Panc1 (cell line): ENCODE measurements at places on chromosomes 3 and 15. TPM values are rescaled to one million over a fixed set of nuclear protein-coding genes. Genes with fewer than 3 reads are reported as not detected.

The FETUB gene
- not detected for total RNA-seq

The PIF1 gene
- 38.6 TPM for total RNA-seq

The UACA gene
- total RNA-seq = 303 TPM

The LRTM1 gene
- not detected for total RNA-seq

The RAB7A gene
- 386 TPM for total RNA-seq

The CCDC80 gene
- total RNA-seq = 0.64 TPM

The GATM gene
- total RNA-seq = 7.6 TPM

The A4GNT gene
- total RNA-seq = not detected

The SEMA5B gene
- 1.2 TPM for total RNA-seq

The CFAP100 gene
- not detected for total RNA-seq

DNA sequence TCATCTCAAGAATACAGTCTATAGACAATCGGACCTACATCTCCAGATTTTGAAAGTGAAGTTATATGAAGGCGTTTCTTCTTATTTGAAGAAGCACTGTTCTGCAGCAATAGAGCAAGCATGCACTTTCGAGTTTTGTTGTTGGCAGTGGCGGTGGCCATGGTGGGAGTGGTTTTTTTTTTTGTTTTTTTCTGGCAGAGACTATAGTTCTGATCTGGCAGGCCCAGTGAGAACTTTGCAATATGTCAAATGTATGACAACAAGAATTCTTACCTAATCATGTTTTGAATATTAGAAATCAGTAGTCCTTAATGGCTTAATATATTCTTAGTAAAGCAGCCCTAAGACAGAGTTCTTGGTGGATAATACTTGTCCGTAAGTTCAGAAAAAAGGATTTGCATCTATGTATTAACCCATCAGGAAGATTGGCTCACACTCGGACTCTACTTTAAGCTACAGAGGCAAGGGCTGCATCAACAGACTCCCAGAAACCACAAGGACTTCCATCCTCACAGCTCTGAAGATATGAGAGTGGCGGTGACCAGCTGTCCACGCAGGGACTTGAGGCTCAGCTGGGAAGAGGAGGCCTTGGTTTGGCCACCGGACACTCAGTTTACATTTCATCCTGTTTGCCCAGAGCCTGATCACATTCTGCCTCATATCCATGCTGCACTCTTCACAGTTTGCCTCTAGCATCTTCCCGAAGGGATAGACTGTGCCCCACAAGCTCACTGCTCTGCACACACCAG, 124.1 kb upstream of the THBS1 start:
- no peaks in the 10 kb centered on the region for H3K4me1 ChIP-seq
- no peak for DNase-seq
- H3K4me3 ChIP-seq = no peak overlapping the region

DNA sequence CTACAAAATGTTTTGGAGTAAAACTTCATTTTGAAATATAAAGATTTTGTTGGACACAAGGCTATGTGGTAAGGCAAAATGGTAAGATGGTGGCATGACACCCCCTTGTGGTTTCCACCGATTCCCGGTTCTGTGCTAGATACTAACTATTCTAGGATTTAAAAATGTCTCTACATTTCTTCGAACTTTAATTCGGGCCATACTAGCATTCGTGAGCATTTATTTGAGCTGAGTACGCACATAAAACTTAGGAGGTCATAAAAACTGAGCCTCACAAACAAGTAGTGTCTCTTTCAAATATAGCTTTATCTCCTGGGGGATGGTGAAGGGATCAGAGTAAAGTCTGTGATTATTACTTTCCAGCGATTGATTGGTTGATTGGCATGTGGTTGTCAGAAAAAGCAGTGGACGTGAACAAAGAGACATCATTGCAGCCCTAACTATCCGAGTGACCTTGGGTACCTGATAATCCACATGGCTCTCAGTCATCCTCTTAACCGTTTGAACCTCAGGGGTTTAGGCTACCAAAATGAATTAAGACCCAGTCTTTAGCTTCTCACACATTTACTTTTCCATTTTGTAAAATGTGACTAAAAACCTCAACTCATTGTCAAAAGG, 1.1 kb upstream of the ZNF639 start:
- H3K4me3 ChIP-seq = peak overlapping the region; percentile 87
- H3K36me3 ChIP-seq = no peaks in the 10 kb centered on the region; the same call in 1 of the 2 replicates
- peak; percentile 43 for DNase-seq

DNA sequence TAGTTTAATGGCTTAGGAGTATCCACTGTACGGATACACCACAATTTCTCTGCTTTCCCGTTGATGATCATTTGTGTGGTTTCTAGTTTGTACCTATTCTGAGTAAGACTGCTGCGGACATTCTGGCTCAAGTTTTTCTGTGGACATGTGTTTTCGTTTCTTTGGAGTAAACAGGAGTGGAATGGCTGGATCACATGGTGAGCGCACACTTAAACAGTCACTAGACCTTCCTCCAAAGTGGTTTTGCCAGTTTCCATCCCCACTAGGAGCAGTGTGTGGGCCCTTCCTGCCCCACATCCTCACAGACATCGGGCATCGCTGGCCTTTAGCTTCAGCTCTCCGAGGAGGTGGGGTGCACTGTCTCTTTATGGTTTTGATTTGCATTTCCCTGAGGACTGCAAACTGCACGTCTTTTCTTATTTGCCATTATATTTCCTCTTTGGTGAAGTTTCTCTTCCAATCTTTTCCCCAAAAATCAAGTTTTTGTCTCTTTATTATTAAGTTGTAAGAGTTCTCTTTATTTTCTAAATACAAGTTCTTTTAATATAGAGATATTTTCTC, 94.1 kb downstream of the VGLL4 start:
- no peaks in the 10 kb centered on the region for H3K27me3 ChIP-seq
- H3K4me3 ChIP-seq = no peak overlapping the region
- no peak for DNase-seq
- H3K4me1 ChIP-seq = peaks cover 63% of the 10 kb centered on the region

GRCh38 chr3:27358372-27358771, 10.8 kb downstream of the NEK10 start:
- H3K4me1 ChIP-seq = peaks cover 17% of the 10 kb centered on the region
- no peaks in the 10 kb centered on the region for H3K27me3 ChIP-seq
- H3K27ac ChIP-seq = no peak overlapping the region

DNA sequence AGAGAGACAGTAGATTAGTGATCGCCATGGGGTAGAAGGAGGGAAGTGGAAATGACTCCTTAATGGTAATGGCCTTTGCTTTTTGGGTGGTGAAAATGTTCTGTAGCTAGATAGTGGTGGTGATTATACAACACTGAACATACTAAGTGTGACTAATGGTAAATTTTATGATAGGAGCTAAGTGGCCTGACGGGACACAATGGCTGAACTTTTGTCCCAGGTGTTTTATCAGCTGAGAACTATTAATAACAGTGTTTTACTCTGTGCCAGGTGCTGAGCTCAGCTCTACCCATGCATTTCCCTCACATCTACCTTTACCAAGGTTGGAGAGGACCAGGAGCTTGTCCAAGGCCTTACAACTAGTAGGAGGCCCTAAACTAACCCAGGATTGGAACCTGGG, 66.8 kb downstream of the TRIM71 start:
- H3K36me3 ChIP-seq = no peaks in the 10 kb centered on the region
- DNase-seq = no peak
- no peaks in the 10 kb centered on the region for H3K27me3 ChIP-seq
- no peak overlapping the region for H3K27ac ChIP-seq

DNA sequence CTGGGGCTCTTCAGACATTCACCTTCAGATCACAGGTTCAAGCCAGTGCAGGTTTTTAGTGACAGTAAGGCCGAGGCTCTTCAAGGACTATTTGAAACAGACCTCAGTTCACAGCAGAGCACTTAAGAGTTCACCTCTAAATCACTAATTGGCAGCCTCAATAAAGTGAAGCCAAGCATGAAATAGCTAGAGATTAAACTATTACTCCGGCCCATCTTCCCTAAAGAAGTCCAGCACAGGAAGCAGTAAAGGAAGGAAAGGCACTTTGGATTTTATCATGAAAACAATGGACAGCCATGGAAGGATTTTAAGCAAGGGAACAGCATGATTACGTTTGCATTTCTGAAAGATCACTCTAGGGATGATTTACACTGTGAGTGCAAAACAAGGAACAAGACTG, 27.6 kb upstream of the ARL6 start:
- H3K27me3 ChIP-seq = peaks cover 2% of the 10 kb centered on the region; the same call in 1 of the 2 replicates
- DNase-seq = no peak
- no peak overlapping the region for H3K4me3 ChIP-seq
- H3K27ac ChIP-seq = no peak overlapping the region

DNA sequence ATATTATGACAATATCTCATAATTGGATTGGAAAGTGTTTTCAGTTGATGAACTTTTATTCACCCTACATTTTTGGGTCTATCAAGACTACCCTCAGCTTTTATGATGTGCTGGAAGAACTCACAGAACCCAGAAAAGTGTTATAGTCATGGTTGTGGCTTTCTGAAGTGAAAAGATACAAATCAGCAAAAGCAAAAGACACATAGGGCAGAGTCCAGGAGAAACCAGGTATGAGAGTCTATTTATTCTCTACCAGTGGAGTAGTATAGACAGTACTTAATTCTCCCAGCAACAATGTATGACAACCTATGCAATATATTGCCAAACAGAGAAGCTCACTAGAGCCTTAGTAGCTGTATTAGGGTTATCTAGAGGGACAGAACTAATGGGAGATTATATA, 280.4 kb upstream of the TTC14 start:
- no peak overlapping the region for H3K27ac ChIP-seq
- no peak overlapping the region for H3K4me3 ChIP-seq

DNA sequence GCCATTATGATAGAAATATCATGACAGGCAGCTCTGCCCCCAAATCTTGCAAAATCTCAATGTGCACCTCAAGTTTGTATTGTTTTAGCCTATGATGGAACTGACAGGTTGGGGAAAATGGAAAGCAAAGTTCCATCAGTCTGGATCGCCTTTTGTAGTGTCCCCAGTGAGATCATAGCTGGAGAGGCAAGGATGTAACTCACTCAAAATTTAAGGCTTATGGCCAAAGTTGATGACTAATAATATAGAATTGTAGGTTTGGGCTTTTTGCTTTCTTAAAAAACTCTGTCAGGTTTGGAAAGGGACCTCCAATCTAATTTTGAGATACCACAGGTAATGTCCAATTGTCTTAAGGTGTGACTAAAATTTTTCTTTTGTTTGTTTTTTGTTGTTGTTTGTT, 1.4 kb upstream of the ACP3 start:
- H3K36me3 ChIP-seq = no peaks in the 10 kb centered on the region
- DNase-seq = no peak
- no peak overlapping the region for H3K27ac ChIP-seq
- no peaks in the 10 kb centered on the region for H3K4me1 ChIP-seq

DNA sequence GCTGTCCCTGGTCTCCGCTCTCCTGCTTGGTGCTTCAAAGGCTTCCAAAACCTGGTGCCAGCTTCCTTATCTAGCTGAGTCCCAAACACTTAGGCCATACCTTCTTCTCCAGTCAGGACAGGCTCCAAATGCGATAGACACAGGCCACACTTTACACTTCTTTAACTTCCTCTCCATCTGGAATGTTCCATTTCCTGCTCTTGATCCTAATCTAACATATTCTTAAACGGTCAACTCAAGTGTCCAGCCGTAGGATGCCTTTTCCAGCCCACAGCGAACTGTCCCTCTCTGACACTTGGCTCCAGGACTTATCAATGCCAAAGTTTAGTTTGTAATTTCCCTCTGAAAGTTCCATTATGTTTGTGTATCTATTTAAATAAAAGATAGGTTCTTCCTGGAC, 19.2 kb upstream of the PLA2G4F start:
- no peak for DNase-seq
- H3K4me1 ChIP-seq = no peaks in the 10 kb centered on the region
- no peak overlapping the region for H3K4me3 ChIP-seq
- peaks cover 9% of the 10 kb centered on the region; the same call in 1 of the 2 replicates for H3K36me3 ChIP-seq

DNA sequence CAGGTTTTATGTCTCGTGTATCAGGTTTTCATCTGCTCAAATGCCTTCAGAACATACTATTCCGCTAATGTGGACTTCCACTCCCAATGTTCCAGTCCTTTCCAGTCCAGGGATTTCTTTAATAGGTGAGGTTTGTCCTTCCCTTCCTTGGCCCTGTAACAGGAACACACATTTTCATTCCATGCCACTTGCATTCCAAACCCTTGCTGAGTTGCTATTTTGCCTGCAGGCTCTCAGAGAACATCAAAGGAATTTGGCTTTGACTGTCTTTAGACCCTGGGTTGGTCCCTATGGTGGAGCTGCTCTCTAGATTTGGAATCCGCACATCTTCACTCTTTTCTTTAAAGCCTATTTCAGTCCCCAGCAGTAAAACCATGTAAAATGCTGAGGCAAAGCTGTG, 12.3 kb upstream of the ALCAM start:
- no peak for DNase-seq
- H3K4me3 ChIP-seq = no peak overlapping the region
- no peaks in the 10 kb centered on the region for H3K36me3 ChIP-seq
- no peaks in the 10 kb centered on the region for H3K27me3 ChIP-seq
- H3K27ac ChIP-seq = no peak overlapping the region
- H3K4me1 ChIP-seq = no peaks in the 10 kb centered on the region

DNA sequence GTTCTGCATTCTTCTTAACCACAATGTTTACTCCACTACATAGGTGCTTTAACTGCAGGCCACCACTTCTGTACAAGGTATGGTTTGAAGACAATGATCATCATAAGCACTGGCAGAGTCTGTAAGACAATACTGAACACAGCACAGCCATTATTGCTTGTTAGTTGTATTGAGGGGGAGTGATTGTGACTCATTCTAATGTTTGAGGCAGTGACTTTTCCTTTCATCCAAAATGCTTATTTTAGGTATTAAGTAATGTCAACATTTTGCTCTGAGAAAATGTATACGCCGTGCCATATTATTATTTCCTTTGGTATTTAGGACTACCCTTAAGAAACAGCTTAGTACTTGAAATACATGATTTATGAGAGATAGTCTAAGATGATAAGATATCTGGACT, 618.2 kb upstream of the ZNF717 start:
- no peak for DNase-seq
- no peaks in the 10 kb centered on the region for H3K4me1 ChIP-seq
- H3K36me3 ChIP-seq = no peaks in the 10 kb centered on the region

- H3K4me3 ChIP-seq = no peak overlapping the region
- H3K4me1 ChIP-seq = peaks cover 6% of the 10 kb centered on the region; the same call in 1 of the 2 replicates
- no peak for DNase-seq
- no peaks in the 10 kb centered on the region for H3K27me3 ChIP-seq
- no peak overlapping the region for H3K27ac ChIP-seq
These were observed 4.6 kb downstream of the FSIP1 start for GRCh38 chr15:39778021-39778420.
